ENCODE measurements at places on chromosomes 16 and 17.

DNA sequence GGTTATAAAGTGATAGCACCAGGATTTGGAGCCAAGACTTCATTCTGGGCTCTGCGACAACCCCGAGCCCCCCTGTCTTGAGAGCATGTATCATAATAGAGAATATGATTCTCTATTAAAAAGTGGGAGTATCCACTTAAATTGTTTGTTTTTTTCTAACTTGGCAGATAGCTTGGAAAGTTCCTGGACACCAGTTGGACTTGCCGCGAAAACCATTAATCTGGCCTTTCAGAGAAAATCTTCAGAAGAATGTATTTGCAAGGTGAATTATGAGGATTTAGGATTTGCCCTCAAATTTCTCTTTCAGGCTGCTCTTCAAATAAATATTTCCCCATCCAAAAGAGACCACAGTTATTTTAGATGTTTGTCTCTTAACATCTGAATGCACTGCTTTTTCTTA, 53.5 kb downstream of the MARCHF10 start:
- no peak for DNase-seq

DNA sequence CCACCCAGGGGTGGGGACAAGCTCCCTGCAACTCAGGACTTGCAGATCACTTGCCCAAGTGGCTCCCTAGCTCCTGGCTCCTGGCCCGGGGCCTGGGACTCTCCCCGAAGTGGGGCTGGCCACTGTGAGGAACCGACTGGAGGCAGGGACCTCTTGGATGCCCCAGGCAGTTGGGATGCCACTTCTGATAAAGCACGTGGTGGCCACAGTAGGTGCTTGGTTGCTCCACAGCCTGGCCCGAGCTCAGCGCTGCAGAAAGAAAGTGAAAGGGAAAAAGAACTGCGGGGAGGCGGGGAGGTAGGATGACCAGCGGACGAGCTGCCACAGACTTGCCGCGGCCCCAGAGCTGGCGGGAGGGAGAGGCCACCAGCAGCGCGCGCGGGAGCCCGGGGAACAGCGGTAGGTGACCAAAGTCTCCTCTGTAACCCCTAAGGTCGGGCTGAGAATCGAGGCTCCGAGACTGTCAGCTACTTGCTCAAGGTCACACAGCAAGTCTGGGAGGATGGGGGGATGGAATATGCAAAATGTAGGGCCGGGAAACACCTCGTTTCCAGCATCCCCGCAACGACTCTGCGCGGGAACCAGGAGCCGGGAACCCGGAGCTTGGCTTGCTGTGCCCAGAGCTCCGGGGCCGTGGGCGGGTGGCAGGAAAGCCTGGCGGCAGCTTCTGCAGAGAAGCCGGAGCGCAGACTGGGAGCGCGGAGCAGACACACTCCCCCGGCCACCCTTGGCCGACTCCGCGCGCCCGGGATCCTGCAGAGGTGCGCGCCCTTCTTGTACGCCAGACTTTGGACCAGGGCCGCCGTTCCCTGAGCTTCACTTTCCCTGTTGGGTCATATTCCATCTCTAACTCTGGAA, 1.9 kb downstream of the CIITA start:
- no peak for DNase-seq

GRCh38 chr17:69533481-69534234, 119.2 kb downstream of the MAP2K6 start:
- DNase-seq, result no peak

DNA sequence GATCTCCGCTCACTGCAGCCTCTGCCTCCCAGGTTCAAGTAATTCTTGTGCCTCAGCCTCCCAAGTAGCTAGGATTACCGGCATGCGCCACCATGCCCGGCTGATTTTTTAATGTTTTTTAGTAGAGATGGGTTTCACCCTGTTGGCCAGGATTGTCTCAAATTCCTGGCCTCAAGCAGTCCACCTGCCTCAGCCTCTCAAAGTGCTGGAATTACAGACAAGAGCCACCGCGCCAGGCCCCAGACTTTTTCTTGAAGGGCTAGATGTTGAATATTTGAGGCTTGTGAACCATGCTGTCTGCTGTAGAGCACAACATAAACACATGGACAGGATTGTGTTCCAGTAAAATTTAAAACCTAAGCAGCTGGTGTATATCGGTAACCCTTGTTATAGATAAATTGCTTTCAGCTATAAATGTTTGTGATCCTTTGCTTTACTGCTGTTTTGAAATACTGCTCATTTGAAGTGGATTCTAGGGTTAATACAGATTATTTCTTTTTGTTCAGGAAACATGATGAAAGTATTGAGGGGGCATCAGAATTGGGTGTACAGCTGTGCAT, 12.4 kb downstream of the WSB1 start:
- DNase-seq, result no peak

DNA sequence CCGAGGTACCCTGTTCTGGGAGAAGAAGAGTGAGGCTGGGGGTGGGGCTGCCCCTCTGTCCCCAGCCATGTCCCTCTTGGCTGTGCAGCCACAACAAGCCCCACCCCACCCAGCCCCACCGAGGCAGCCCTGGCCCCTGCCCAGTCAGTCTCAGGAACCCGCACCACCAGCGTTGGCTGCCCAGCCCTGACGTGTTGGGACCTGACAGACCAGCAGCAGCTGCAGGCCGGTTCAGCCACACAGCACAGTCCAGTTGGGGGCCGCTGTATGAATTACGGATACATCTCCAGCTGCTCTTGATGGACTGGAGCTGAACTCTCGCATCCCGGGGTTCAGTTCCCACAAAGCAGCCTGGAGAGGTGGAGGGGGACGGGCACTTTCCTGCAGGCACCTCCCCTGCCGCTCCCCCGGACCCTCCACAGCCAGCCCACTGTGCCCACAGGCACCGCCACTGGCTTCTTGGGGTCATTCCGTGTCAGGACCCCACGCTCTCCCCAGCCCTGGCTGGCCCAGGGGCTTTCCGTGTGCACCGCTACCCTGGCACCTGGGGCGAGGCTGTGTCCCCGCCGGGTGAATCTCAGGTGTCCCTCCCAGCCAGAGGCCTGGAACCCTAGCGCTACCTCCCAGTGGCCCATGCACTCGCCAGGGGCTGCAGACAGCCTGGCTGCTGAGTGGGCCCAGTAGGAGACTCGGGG, 7.1 kb downstream of the CDH15 start:
- no peak for DNase-seq

GRCh38 chr17:12256380-12256995, 235.8 kb downstream of the MAP2K4 start:
- DNase-seq, result peak; percentile 10

- no peak for DNase-seq
Observed at GRCh38 chr17:50834429-50835300, 721 bp upstream of the WFIKKN2 start.

Data from GM12891 (cell line).